Activated T-helper 1 cell treated with anti-CD3 and anti-CD28 coated beads, Interleukin-12 subunit alpha, Interleukin-12 subunit beta, Interleukin-2, Interleukin-4 antibody, amounts not matched to agents 30 ng/mL and 10 ng/mL and 1 ng/mL, durations not matched to agents 14 hours and 24 hours and 36 hours (primary cell): ENCODE measurements at places on chromosomes 7 and 10.
A peak's percentile ranks its signal among the peaks of the same experiment; 100 is the strongest.

DNA sequence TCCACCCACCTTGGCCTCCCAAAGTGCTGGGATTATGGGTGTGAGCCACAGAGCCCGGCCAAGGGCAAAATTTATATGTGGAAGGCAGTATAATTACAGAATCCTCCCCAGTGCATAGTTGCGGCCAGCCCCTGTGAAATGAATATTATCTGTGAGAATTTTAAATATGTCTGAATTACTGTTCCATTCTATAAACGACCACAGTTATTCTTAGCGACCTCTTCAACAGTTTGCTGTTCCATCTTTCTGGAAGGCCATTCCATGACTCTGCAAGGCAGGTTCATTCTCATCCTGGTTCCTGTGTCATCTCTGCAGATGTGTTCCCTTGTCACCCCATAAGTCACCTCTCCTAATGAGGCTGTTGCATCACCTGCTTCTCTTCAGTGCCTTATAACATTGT lies 90.7 kb downstream of the CCDC3 start:
- no peaks in the 10 kb centered on the region for H3K4me1 ChIP-seq
- no peaks in the 10 kb centered on the region for H3K36me3 ChIP-seq
- DNase-seq = no peak
- H3K27ac ChIP-seq = no peak overlapping the region

DNA sequence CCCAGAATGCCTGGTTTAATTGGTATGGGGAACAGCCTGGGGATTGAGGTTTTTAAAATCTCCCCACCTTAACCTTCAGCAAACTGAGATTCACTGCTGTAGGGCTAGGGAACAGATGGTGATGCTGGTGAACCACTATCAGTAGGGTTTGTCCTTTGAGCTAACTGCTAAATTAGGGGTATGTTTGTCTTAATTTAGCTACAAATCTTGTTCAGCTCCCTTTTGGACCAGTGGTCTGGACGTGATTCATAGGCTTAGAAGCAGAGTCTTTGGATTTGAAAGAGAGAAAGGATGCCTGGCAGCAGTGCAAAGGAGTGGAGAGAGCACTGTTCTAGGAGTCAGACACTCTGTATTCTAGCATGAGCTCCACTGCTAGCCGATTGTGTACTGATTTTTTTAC lies 2.8 kb downstream of the HDAC9 start:
- no peaks in the 10 kb centered on the region for H3K36me3 ChIP-seq
- H3K27ac ChIP-seq = no peak overlapping the region
- no peak overlapping the region for H3K4me3 ChIP-seq
- peaks cover 5% of the 10 kb centered on the region for H3K27me3 ChIP-seq
- DNase-seq = no peak
- H3K4me1 ChIP-seq = peaks cover 25% of the 10 kb centered on the region

DNA sequence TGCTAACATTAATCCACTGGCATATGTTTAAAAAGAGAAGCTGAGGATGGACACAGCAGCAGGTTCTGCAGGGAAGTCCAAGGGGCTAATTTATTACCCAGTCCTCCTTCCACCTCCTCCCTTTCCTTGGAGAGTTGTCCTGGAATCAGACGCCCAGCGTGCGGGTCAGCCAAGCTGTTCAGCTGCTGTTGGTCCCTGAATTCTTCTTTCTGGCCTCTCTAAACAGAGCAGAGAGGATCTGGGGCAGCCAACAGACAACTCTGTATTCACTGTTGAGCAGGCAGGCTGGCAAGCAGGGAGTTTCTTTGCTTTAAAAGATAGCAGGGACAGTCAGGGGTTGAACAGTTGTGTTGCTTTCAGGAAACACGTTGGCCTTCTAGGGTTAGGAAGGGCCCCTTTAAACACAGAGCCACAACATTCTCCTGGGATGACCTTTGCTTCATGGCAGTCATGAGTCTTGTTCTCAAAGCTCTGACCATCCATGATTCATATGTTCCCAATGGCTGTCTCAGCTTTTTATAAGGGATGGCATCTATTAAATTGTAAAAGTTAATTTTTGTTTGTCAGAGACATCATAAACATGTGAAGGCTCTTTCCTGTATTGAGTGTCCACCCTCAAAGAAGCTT lies 217.0 kb downstream of the CREB5 start:
- H3K27ac ChIP-seq = no peak overlapping the region
- peaks cover 8% of the 10 kb centered on the region for H3K27me3 ChIP-seq
- H3K36me3 ChIP-seq = no peaks in the 10 kb centered on the region
- H3K4me1 ChIP-seq = no peaks in the 10 kb centered on the region
- no peak for DNase-seq
- H3K4me3 ChIP-seq = no peak overlapping the region

- no peak overlapping the region for H3K4me3 ChIP-seq
- H3K27ac ChIP-seq = no peak overlapping the region
- DNase-seq = no peak
- no peaks in the 10 kb centered on the region for H3K27me3 ChIP-seq
- no peaks in the 10 kb centered on the region for H3K4me1 ChIP-seq
- no peaks in the 10 kb centered on the region for H3K36me3 ChIP-seq
Observed at GRCh38 chr7:118104812-118105441, 79.0 kb upstream of the LSM8 start.

GRCh38 chr10:16271571-16271970 lies 165.2 kb upstream of the PTER start:
- H3K27ac ChIP-seq = no peak overlapping the region
- no peaks in the 10 kb centered on the region for H3K27me3 ChIP-seq
- no peaks in the 10 kb centered on the region for H3K36me3 ChIP-seq

GRCh38 chr7:1446620-1447032 lies 12.6 kb downstream of the MICALL2 start:
- no peak overlapping the region for H3K27ac ChIP-seq
- no peak for DNase-seq
- H3K4me1 ChIP-seq = no peaks in the 10 kb centered on the region
- H3K27me3 ChIP-seq = no peaks in the 10 kb centered on the region
- H3K36me3 ChIP-seq = no peaks in the 10 kb centered on the region
- no peak overlapping the region for H3K4me3 ChIP-seq

DNA sequence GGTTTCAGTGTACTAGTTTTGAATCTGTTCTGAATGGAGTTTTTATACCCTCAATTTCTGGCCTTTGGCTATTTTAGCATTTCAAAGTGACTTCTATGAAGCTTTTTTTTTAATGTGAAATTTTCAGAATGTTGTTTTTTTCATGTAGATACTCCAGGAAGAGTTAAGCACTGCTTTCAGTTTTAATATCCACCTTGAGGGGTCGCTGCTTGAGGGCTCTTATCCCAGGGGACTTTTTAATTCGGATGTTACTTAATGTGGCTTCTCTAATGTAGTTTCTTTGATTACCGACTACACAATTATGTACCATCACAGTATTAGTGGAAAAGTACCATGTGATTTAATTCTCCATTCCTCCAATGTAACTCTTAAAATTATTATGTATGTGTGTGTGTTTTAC lies 5.2 kb downstream of the IFIT5 start:
- no peak overlapping the region for H3K4me3 ChIP-seq
- peaks cover 45% of the 10 kb centered on the region for H3K36me3 ChIP-seq
- H3K27ac ChIP-seq = no peak overlapping the region

DNA sequence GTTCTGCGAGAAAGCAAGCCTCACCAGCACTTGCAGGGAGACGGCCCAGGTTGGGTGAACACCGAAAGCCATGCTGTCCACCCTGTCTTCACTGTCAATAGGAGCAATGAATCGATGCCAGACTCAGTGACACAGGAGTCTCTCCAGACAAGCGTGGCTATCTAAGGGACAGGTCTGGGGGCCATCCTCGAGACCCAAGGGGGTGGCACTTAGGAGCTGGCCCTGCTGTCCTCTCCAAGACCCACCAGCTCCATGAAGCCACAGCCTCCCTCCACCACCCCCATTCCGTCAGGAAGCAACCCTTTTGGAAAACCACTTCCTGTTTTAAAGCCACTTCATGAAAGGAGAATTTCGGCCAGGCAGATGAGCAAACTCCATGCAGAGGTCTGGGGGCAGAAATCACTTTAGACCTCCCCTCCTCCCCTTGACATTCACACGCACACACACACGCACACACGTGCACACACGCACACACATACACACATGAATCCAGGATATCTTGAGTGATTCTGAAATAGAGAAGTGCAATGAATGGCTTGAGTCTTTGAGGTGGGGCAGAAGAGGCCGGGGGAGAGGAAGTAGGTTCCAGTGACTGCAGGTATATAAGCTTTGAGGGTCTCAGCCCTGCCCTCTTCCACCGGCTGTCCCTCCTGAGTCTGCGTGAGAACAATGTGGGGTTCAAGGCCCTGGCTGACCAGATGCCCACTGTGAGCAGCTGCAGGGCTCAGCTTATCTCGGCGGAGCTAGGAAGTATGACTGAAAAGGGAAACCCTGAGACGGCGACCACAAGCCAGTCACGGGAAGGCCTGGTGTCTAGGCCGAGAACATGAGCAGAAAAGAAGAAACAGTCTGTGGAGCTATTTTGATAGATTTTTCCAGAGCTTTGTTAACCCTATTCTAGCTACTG lies 25.0 kb downstream of the RGS10 start:
- DNase-seq = peak; percentile 55
- peak overlapping the region; percentile 54 for H3K4me3 ChIP-seq
- H3K36me3 ChIP-seq = peaks cover 50% of the 10 kb centered on the region
- H3K27me3 ChIP-seq = no peaks in the 10 kb centered on the region

- no peak overlapping the region for H3K4me3 ChIP-seq
- H3K27ac ChIP-seq = no peak overlapping the region
- no peak for DNase-seq
- H3K27me3 ChIP-seq = peaks cover 15% of the 10 kb centered on the region
- H3K4me1 ChIP-seq = peaks cover 11% of the 10 kb centered on the region
Observed at GRCh38 chr10:86642499-86642898, 11.8 kb upstream of the OPN4 start.
